Erythroblast (primary cell): ENCODE measurements at places on chromosomes 3 and 15.

- no peak for DNase-seq
Observed at GRCh38 chr15:69652751-69653305, 200.2 kb downstream of the RPLP1 start.

DNA sequence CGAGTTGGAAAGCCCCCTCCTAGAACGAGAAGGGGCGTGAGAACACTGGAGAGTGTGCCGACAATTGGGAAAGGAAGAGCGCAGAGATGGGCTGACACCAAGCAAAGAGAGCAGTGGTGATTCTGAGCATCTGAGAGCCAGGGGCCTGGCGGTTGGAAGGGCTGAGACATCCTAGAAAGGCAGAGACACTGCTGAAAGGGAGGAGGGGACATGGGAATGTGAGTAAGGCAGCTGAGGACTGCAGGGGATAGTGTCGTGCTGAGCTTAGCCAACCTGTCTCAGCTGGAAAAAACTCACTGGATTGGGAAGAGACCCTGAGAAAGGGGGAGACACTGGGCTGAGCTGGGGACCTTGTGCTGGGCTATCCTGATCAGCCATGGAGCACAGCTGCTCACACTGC is 58.1 kb upstream of the SLC6A6 start:
- no peak for DNase-seq

GRCh38 chr15:76793162-76793561 is 112.0 kb downstream of the SCAPER start:
- no peak for DNase-seq

GRCh38 chr15:70473581-70474370 is 289.6 kb downstream of the UACA start:
- DNase-seq: no peak

- DNase-seq: no peak
Observed at GRCh38 chr15:57272771-57273357, 103.4 kb upstream of the CGNL1 start.

GRCh38 chr15:39756806-39757522 is 25.7 kb downstream of the FSIP1 start:
- DNase-seq: peak; percentile 83

DNA sequence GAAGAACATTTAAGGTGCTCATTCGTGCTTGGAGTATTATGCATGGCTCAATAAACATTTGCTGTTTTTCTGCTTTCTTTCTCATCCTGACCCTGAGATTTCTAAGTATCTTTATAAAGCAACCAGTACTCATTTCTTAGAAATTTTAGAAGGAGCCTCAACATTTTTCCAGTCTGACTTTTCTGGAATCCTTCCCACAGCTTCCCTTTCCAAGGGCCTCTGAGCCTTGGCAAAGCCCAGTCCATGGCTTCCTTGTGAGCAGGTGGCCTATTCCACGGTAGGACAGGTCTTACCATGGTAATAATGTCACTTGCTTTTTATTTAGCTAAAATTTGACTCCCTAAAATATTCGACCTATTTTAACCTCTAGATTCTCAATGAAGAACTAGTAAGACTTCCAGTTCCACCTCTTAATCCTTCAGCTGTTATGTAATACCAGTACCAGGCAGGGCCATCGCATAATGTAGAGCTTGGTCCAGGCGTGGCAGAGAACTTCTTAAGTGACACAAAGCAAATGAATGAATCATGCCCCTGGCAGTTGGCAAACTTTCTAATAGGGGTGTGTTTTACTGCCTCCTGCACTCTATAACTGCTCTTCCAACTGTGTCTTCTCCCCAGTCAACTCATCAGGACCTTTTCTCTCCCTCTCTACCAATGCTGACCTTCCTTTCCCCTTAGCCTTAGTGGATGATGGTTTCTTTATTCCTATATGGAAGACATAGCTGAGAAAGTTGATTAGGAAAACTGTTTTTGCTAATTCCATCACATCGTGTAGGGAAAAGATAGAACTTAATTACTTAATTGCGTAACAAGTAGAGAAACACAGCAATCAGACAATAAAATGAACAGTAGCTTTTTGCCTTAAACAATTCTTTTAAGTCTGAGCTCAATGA is 894 bp upstream of the TM4SF4 start:
- DNase-seq: no peak

GRCh38 chr3:187112934-187113793 is 26.1 kb downstream of the RPL39L start:
- DNase-seq: peak; percentile 24

DNA sequence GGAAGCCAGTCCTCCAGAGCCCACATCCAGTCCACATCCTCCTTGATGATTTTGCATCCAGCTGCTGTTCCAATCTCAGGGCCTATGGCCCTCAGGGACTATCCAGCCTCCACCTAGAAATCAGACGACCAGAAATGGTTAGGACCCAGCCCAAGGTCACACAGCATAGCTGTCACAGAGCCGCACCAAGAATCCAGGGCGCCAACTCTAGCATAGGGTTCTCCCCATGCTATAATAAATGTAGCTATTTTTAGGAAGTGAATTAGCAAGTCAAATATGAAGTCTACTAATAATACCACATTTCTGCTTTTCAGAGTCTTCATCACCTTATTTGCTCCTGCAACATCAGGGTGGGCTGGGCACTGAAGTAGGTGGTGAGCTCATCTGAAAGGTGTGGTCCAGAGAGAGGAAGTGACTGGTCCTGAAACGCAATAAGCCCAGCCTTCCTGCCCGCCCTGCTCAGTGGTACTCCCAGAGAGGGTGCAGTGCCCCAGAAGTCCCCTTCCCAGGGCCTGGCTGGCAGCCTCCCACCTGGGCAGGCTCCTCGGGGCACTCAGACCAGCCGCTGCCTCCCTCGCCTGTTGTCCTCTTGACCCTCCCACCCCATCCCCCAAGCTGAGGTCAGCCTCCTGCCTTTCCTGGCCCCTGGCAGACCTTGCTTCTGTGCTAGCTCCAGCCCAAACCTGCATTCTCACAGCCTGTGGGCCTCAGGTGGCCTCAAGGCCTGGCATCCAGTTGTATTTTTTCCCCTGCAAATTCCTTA is 17.6 kb upstream of the CYP11A1 start:
- DNase-seq: peak; percentile 86

DNA sequence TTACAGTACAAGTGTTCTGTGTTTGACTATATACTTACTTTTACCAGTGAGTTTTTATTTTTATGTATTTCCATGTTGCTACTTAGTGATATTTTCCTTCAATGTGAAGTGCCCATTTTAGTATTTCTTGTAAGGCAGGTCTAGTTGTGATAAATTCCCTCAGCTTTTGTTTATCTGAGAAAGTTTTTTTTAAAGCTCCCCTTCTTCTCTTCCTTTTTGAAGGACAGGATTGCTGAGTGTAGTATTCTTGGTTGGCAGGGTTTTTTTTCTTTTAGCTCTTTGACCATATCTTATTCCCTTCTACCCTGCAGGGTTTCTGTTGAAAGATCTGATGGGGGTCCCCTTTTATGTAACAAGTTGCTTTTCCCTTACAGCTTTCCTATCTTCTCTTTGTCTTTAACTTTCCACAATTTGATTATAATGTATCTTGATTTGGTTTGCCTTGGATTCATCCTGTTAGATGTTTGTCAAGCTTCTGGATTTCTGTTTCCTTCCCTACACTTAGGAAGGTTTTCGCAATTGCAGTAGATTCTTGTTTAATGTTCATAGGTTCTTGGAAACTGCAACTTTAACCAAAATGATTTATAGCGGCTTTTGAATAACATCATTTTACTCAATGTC is 7.9 kb downstream of the PLAAT1 start:
- no peak for DNase-seq

- no peak for DNase-seq
Observed at GRCh38 chr3:99526921-99527320, 111.5 kb upstream of the COL8A1 start.

GRCh38 chr3:177284383-177284881 is 87.2 kb upstream of the TBL1XR1 start:
- peak; percentile 43 for DNase-seq

GRCh38 chr3:134543113-134543512 is 57.3 kb downstream of the CEP63 start:
- no peak for DNase-seq

DNA sequence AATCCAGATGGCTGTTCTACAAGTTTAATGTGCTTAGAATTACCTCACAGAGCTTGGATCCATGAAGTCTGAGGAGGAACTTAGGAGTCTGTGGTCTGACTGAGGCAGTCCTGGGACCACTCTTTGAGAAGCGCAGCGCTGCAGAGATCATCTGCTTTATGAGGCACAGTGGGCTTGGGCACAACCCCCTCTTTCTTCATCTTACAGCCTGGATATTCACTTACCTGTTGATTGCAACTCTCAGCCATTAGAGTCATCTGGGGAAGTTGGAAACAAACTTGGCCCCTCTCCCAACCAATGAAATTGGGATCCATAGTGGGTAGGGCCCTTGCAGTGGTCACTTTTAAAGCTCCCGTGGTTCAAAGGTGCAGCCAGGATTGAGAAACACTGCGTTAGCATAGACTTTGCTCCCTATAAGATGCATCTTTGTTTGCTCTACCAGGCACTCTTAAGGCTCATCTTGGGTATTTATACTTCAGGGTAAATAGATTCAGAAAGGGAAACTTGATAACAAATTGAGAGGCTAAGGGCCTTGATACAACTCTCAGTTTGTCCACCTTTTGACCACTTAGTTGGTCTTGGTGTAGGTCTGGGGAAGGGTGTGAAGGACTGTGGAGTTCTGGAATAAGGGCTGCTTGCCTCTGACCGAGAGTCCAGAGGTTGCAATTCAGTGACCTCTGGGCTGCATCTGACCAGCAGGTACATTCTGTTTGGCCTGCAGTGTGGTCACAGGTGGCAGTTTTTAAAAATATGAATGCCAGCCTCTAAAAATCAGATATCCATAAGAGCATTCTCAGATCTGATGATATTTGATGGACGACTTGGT is 22.8 kb downstream of the FEM1B start:
- DNase-seq: no peak

GRCh38 chr3:11510001-11510340 is 133.7 kb downstream of the VGLL4 start:
- no peak for DNase-seq

GRCh38 chr3:85935171-85935570 is 976.4 kb downstream of the CADM2 start:
- no peak for DNase-seq

GRCh38 chr15:101353240-101353639 is 58.2 kb upstream of the SNRPA1 start:
- DNase-seq: no peak

DNA sequence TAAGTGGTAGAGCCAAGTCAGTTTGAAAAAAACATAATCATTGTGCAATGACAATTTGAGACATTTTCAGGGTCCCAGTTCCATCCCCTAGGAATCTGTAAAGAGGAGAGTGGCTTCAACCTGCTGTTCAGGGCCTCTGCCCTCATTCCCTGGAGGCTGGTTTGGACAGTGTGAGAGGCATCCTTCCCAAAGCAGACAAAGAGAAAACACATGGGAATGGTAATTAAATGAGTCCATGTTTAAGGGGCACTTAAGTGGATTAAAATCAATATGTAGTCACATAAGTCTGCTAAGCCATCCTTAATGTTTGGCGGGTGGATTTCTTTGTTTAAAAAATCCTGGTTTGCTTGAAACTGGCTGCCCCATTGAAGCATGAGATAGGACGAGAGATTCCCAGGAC is 146.3 kb upstream of the CTDSPL start:
- no peak for DNase-seq

- DNase-seq: peak; percentile 37
Observed at GRCh38 chr3:188686324-188686723, 485.4 kb upstream of the TPRG1 start.

- DNase-seq: no peak
Observed at GRCh38 chr3:105284876-105285275, 81.8 kb upstream of the ALCAM start.

- no peak for DNase-seq
Observed at GRCh38 chr3:44825264-44825925, 36.3 kb upstream of the TMEM42 start.

- DNase-seq: no peak
Observed at GRCh38 chr3:131036986-131037385, 10.3 kb downstream of the NEK11 start.

- DNase-seq: no peak
Observed at GRCh38 chr3:42822828-42823227, 13.6 kb downstream of the ACKR2 start.

DNA sequence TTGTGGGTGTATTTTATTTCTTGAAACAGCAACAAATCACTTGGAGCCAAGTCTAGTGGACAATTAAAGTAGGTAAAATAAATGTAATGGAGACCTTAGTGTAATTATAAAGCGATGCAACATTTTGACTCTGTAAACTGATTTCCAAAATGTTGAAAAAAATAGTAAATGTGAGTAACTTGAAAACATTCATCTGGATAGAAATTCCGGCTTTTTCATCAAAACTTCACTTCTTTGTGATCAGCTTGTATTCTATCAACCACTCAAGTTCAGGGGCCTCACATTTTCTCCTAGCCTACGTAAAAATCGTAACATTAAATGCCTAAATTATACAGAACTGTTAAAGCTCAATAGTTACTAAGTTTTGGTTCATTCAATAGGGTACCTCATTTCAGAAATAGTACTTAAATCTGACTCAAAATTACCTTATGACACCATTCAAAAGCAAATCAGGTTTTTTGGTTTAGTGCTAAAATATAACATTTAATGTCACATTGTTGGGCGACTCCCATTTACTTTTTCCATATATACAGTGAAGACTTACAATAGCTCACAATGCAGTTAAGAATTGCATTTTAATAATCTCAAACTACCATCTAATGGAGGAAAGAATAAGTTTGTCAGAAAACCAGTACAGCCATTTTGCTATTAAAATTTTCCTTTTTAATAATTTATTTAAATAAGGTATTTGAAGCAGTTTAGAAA is 12.7 kb downstream of the CCNL1 start:
- no peak for DNase-seq

GRCh38 chr3:150050510-150050909 is 79.8 kb upstream of the PFN2 start:
- no peak for DNase-seq

GRCh38 chr3:15796771-15797641 is 773 bp downstream of the ANKRD28 start:
- peak; percentile 28 for DNase-seq
